Cardiac muscle cell (in vitro differentiated cells and primary cell): ENCODE measurements at places on chromosomes 2 and 18. TPM values are rescaled to one million over a fixed set of nuclear protein-coding genes. Genes with fewer than 3 reads are reported as not detected.

The TDRD15 gene
- polyA plus RNA-seq: not detected in 2 replicates

The ASB18 gene
- 0.70 TPM in 1 of 2 replicates, not detected in the other for polyA plus RNA-seq

The SCYGR3 gene
- not detected in 2 replicates for polyA plus RNA-seq

The TCF4 gene
- 33.6 and 38.3 TPM in 2 replicates for polyA plus RNA-seq

The CD8B2 gene
- not detected in 2 replicates for polyA plus RNA-seq

The MC4R gene
- 1.1 and 2.5 TPM in 2 replicates for polyA plus RNA-seq

The TBR1 gene
- polyA plus RNA-seq: 0.19 TPM in 1 of 2 replicates, not detected in the other

The SAP130 gene
- polyA plus RNA-seq: 22.8 and 23.9 TPM in 2 replicates

The CIB4 gene
- polyA plus RNA-seq: not detected in 2 replicates

The TWIST2 gene
- not detected in 2 replicates for polyA plus RNA-seq

The CRYGD gene
- polyA plus RNA-seq: not detected in 2 replicates

The COQ10B gene
- polyA plus RNA-seq: 24.5 and 24.9 TPM in 2 replicates

The NCL gene
- 527 and 558 TPM in 2 replicates for polyA plus RNA-seq
